ENCODE measurements at places on chromosomes 4 and X.

DNA sequence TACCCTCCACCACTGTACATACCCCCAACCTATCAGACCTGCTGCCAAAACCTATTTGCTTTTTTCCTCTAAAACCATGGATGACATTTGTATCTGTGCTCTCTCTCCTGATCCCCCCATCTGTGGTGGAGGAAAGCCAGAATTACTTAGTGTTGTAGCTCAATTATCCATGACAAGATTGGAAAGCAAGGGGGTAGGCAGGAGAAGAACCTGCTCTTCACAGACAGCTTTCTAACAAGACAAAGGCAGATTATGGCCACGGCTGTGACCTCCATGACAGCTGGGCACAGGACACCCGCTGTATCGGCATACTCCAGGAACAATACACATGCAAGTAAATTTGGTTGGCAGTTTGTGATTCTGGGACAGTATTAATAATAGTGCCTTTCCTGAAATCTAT lies 186.7 kb downstream of the ENOX2 start:
- no peak for DNase-seq

DNA sequence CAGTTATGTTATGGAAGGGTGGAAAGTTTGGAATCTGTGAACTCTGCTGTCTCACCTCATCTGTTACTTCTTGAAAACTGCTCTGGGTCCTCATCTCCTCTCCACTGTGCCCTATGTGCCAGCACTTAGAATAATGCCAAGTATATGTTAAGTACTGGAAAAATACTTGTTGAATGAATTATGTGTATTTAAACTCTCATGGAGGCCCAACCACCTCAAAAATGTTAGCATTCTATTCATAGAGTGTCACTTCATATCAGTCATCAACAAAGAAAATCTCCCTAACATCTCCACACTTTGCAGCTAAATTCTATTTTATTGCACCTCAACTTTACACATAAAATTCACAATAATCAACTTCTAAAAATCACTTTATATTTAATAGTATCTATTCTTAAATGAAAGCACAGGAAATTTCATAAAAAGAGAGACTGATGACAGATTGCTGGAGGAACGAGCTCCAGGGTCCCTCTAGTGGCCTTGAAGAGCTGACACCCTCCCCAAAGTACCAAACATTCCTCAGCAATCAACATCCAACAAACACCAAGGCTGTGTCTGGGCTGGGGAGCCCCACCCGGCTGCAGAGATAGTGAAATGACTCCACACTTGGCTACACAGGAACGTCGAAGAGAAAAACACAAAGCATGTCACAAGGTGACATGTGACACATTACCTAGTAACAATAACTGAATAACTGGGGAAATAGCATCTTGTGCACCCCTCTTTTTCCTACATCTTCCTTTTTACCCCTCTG lies 45.8 kb downstream of the SLC39A8 start:
- peak; percentile 51 for DNase-seq

DNA sequence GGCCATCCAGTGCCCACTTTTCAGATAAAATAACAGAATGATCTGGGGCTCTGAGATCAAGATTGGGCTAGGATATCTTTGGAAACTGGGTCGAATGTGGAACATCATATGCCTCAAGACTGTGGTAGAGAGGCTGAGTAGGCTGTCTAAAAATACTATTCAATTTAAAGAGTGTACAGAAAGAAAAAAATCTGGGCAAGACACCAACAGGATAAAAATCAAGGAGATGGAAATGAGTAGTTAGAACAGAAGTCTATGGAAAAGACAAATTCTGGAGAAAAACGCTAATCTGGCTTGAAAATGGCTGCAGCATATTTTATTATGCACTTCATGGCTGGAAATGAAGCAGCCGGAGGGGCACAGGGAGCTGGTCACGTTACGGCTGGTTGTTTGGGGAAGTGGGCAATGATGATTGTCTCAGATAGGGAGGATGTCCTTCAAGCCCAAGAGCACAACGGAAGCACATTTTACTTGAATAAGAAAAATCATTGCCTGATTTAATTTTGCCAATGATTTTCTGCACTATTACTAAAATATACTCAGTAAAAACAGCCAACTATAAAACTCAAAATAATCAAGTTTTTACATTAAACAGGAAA lies 27.1 kb upstream of the MAPK10 start:
- DNase-seq = no peak

- DNase-seq = no peak
Measured at GRCh38 chr4:147969573-147970385, 237.9 kb downstream of the ARHGAP10 start.

DNA sequence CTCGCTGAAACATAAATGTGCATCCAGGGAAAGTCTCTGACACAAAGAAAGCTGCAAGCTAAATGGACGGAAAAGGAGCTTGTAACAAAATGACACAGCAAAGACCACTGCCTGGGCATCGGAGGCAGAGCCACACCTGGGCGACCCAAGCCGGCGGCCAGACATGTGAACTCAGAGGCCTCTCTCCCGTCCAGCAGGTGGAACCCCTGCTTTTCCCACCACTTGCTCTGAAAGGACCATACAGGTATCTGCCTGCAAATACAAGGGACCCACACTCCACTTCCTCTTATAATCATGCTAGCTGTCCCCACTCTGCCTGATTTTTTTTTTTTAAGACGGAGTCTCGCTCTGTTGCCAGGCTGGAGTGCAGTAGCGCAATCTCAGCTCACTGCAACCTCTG lies 12.0 kb downstream of the CPLX1 start:
- DNase-seq = no peak

GRCh38 chr4:153322791-153323190 lies 21.7 kb upstream of the MND1 start:
- DNase-seq = no peak

GRCh38 chr4:96097040-96097607 lies 257.2 kb downstream of the PDHA2 start:
- no peak for DNase-seq

GRCh38 chr4:73988061-73988460 lies at the start of gene PPBP:
PPBP (minus strand) TSS chr4:73988190; CDS start chr4:73988103, 87 bp downstream.
- no peak for DNase-seq

DNA sequence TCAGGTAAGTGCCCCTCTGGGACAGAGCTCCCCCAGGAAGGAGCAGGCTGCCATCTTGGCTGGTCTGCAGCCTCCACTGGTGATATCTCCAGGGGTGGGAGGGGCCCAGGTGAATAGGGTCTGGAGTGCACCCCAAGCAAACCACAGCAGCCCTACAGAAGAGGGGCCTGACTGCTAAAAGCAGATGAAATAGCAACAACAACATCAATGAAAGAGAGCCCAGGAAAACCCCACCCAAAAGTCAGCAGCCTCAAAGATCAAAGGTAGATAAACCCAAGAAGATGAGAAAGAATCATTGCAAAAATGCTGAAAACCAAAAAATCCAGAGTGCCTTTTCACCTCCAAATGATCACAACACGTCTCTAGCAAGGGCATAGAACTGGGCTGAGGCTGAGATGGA lies 92.5 kb upstream of the PAGE3 start:
- DNase-seq = no peak

DNA sequence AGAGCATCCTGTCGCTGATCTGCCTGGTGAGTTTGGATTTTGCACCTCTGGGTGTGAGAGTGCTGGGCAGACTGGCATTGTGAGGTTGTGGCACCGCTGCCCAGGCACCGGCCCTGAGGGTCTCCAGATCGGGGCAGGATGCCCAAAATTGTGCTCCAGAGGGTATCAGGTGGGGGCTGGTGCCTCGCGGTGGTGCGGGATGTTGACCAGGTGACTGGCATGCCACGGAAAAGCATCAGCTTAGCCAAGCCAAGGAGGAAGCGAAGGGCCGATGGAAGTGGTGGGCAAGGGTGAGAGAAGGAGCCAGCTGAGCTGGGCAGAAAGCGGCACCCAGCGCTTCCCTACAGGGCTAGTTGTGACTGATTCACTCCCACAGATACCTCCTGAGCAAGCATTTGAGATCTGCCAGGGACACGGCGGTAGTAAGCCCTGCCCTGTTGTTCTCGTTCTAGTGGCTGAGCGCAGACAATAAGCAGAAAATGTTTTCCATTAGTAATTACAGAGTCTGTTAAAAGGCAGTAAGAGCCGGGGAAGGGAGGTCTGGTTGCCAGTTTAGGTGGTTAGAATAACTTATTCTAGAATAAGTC lies 809 bp downstream of the ZFP92 start:
- no peak for DNase-seq

- no peak for DNase-seq
Measured at GRCh38 chrX:22135994-22136684, 104.0 kb downstream of the PHEX start.

DNA sequence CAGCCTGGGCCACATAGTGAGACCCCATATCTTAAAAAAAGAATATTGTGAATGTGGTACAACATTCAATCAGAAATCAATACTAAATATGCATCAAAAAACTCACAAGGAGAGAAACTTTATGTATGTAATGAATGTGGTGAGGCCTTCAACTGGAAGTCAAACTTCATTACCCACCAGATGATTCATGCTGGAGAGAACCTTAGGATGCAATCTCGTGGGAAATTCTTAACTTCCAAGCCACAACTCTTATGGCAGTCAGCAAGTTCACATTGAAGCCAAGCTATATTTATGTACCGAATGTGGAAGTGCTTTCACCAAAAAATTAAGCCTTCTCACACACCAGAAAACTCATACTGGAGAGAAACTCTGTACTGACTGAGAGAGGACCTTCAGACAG lies 84.5 kb upstream of the UXT start:
- DNase-seq = no peak

DNA sequence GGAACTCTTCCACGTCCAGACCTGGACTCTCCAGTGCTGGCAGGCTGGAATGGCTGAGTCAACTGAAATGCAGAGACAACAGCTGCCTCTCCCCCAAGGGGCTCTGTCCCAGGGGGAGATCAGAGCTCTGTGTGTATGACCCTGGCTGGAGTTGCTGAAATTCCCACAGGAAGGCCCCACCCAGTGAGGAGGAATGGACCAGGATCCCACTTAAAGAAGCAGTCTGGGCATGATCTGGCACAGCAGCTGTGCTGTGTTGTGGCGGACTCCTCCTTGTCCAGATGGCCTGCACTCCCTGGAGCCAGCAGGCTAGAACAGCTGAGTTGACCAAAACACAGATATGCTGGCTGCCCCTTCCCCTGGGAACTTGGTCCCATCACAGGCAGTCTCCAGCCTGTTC lies 25.4 kb downstream of the C4orf17 start:
- DNase-seq = no peak

- DNase-seq = no peak
Measured at GRCh38 chrX:63656871-63657580, 128.0 kb downstream of the ARHGEF9 start.

GRCh38 chr4:169274033-169274432 lies 3.3 kb upstream of the SH3RF1 start:
- DNase-seq = no peak

DNA sequence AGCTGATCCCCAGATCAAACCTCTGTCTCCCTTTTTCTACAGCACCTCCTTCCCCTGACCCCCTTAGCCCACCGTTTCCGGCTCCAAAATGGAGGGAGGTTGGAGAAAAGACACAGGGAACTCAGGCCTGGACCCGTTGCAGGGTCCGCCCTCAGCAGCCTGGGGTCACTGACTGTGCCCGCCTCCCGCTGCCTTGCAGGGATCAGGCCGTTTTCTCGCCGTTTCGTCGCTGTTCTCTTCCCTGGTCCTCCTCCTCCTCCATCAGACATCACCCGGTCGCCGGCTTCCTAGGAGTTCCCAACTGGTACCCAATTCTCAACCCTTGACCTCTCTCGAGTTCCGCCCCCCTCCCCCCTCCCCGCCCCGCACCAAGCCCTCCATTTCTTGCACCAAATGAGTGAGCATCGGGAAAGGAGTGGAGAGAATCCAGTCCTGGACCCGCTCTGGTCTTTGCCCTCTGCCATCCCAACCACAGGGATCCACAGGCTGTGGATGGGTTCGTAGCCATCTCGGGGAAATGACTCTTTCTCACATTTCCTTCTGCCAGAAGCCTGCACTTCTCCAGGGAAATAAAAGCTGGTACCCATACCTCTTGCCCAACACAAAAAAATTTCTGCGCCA lies 493 bp downstream of the TCEAL5 start:
- DNase-seq = no peak

DNA sequence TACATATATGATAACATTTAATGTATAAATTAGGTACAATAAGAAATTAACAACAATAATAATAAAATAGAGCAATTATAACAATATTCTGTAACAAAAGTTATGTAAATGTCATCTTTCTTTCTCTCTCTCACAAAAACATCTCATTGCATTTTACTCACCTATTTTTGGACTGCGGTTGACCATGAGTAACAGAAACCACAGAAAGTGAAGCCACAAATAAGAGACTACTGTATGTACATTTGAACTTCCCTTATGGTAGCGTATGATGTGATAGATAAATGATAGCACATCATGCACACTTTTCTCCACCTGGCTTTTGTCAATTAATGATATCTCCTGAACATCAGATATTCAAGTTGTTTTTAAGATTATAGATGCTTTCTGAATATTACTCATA lies 80.5 kb downstream of the HNRNPD start:
- DNase-seq = no peak

DNA sequence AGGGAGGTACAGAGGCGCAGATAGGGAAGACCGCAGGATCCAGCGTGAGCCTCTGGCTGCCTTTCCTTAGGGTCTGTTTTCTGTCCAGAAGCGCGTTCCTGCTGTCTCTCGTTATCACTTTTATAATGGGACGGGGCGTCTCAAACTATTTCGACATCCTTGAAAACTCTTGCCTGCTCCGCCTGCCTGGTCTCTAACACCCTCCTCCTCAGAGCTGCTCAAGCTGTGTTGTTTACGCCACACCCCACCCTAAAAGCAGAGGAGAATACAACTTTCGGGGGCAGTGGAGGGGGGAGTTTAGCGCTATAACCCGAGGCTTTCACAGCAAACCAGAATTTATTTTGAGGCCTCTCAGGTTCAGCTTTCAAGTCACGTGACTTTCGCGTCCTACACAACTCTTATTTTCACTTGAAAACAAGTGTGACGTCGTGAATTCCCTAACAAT lies 646 bp upstream of the FAM3A start:
- DNase-seq = no peak

GRCh38 chrX:67599532-67599931 lies 55.7 kb downstream of the AR start:
- no peak for DNase-seq

DNA sequence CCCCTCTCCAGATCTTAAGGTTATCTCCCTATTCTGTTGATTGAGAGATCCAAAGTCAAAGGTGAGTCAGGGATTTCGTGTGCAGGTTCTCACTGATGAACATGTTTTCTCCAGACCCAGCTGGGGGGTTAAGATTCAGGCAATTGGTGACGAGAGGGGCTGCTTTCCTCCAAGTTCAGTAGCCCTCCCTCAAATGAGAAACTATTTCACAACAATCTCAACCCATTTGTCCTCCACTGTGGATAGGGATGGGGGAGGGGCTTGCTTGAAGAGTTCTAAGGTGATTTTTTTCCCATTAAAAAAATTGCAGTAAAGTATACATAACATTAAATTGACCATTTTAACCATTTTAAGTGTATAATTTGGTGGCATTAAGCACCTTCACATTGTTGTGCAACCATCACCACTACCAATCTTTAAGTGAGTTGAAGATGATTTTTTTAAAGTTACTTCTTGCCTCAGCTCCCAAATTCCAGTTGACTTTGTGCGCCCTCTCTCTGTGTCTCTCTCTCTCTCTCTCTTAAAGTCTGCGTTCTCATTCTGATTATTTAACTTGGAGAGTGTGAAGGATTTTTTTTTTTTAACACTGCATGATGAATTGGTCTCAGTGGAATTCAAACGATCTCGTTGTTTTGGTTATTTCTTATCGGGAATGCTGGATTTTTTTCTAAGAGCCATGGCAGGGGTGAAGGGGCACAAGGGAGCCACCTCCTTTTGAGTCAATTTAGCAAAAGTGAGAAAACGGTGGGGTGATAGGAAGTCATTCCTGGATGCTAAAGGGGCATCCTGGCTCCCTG lies 175.9 kb downstream of the SHROOM3 start:
- DNase-seq = no peak

GRCh38 chr4:6546681-6547447 lies 28.1 kb upstream of the MAN2B2 start:
- DNase-seq = peak; percentile 72

All from ecto neural progenitor cell (in vitro differentiated cells).